NB4 (cell line): ENCODE measurements at places on chromosomes 7 and 10.

GRCh38 chr7:85924062-85924461 lies 719.6 kb upstream of the GRM3 start:
- no peak for DNase-seq

DNA sequence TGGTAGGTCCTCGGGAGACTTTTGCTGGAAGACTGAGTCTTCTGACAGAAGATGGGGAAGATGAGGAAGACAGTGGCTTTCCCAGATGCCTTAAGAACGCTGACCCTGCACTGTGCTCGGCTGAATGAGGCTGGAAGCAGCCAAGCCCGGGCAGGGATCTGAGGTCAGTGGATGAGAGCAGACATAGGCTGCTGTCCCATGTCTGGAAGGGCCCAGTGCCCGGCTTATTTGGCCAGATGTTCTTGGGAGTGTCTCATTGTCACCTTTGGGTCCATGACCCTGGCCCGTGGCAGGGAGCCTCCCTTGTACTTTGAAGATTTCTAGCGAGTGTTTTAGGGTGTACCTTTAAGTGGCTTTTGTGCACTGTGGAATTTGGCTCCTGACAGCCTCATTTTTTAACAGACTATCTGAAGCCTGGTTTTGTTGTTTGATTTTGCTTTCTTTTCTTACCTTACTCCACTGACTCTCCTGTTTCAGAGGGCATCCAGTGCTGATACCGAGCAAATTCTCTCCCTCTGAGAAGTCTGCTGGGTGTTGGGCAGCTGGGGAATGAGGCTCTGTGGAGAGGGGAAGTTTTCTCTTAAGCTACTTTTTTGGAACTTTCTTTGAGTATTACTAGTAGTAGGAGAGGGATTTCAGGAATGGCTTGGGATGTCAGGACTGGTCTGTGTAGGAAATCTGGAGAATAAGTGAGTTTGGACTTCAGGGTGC lies 61.4 kb downstream of the CREB5 start:
- no peak for DNase-seq

DNA sequence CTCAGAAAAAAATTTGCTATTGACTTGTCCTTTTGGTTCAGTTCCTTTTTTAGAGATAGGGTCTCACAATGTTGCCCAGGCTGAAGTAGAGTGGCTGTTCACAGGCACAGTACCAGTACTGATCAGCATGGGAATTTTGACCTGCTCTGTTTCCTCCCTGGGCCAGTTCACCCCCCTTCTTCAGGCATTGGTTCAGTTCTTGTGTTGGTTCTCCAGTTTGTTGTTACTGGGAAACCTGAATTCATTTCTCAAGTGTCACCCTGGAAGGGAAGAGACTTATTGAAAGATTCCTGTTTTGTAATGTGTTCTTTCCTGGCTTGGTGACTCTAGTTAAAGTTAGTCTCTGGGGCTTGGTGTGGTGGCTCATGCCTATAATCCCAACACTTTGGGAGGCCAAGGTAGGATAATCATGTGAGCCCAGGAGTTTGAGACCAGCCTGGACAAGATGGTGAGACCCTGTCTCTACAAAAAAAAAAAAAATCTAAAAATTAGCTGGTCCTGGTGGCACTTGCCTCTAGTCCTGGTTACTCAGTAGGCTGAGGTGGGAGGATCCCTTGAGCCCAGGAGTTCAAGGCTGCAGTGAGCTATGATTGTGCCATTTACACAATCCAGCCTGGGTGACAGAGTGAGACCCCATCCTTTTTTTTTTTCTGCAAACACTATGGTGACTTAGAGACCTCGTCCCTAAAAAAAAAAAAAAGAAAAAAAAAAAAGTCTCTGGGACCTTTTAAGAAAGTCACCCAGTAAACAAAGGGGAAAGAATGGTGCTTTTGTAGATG lies 52.7 kb downstream of the CNNM2 start:
- DNase-seq, result no peak

DNA sequence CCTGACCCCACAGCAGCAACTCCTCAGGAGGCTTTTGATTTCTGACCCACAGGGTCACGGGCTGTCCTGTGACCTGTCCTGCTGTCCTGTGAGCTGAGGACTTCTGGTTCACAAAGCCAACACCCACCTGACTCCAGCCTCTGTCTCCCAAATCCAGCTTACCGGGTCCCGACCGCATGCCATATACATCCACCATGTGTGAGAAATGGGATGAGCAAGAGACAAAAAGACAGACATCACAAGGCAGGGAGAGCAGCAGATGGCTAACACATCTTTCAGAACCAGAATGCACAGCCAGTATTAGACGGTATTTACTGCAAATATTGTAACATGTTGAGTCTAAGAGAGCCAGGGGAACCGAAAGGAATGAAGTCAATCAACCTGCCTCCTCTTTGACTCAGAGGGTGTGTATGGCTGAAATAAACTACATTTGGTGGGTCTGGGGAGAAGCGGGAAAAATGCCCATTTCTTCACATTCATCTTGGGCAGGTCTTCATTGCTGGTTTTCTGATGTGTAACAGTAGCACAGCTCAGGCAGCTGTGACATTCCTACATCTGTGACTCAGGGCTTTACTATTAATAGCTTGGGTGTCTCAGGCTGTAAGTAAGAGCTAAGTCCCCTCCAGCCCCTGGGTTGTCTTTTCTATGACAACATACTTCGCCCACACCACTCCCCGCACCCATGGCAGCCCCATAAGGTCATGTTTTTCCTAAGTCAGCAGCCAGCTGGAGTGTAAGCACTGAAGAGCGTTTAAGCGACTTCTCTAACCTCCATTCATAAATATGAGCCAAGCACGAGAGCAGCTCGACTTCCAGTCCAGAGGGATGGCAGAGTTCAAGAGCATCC lies 25.0 kb downstream of the ABLIM1 start:
- DNase-seq, result no peak

DNA sequence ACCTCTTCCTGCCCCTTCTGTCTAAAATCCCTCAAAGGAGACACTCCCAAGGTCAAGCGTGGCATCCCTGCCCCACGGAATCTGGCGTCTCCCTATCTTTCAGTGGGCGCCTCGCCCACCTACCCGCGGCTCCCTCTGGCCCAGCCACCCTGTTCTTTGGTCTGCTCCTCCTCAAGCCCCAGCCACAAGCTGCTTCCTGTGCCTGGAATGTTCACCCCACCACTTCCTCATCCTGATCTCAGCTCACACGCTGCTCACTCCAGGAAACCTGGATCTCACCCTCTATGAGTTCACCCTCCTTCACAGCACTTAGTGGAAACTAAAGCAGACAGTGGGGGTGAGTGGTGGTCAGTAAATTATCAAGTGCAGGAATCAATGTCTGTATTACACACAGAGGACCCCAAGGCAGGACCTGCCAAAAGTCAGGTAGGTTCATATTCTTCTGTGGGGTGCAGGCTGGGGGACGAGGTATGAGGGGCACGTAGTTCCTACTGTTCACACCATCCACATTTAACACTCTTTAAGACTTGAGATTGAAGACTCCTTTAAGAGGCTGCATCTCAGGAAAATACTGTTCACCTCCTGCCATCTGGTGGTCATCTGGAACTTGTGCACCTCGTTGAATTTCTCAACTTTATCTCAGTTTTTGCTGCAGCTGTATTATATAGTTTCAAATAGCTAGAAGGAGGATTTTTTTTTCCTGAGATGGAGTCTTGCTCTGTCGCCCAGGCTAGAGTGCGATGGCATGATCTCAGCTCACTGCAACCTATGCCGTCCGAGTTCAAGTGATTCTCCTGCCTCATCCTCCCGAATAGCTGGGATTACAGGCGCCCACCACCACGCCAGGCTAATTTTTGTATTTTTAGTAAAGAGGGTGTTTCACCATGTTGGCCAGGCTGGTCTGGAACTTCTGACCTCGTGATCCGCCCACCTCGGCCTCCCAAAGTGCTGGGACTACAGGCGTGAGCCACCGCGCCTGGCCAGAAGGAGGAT lies 166.6 kb downstream of the ARHGAP21 start:
- DNase-seq, result peak; percentile 68

DNA sequence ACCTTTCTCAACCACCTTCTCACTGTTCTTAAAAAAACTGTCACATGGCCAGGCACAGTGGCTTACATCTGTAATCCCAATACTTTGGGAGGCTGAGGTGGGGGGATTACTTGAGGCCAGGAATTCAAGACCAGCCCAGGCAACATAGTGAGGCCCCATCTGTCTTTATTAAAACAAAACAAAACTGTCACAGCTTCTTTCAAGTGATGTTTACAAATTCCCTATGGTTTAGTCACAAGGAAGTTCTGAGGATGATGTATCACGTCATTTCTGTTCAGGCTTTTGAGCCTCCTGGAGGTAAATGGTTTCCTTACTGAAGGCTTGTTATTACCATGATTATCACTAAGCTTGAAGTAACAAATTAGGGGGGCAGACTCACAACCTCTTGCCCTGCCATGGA lies 186.2 kb downstream of the CFTR start:
- no peak for DNase-seq

DNA sequence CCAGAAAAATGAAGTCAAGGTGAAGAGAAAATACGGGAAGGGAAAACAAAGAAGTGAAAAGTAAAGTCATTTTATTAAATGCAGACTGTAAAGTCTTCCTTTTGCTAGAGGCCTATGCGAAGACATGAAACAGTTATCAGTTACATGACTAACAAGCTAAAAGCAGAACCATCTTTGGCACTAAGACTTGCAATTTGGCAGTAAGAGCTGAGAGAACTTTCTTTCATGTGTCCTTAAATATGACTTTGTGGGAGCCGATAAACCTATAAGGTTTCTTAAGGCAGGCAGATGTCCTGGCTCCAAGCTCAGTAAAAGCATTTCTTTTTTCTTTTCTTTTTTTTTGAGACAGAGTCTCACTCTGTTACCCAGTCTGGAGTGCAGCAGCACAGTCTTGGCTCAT lies 10.4 kb downstream of the ANLN start:
- DNase-seq, result peak; percentile 22

DNA sequence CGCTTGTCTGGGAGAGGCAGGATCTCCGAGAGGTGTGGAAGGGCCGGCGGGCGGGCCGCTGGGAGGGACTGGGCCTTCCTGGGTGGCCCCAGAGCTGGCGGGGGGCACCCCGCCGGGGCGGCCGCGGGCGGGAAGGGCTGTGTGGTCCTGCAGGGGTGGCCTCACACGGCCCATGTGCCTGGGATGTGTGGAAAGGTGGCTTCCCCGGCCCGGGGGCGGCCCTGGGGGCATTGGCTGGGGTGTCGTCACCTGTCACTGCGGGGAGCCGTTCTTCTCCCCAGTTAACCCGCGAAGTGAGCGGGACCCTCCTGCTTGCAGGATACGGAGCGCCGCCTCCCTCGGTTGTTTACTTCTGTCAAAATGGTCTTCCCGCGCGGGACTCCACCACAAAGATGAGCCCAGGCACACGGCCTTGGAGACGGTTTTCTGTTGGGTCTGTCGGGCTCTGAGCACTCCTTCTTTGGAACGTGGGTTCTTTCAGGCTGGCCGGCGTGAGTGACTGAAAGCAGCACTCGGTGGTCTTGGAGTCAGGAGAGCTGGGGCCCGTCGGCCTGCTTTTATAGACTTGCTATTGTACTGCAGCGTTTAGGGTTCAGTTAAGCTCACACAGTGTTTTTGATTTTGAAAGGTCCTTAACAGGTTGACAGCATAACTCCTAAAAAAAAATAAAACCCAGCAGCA lies 700 bp downstream of the SMC3 start:
- DNase-seq, result peak; percentile 82

GRCh38 chr10:72455889-72456595 lies 101.3 kb upstream of the DNAJB12 start:
- DNase-seq, result peak; percentile 84

DNA sequence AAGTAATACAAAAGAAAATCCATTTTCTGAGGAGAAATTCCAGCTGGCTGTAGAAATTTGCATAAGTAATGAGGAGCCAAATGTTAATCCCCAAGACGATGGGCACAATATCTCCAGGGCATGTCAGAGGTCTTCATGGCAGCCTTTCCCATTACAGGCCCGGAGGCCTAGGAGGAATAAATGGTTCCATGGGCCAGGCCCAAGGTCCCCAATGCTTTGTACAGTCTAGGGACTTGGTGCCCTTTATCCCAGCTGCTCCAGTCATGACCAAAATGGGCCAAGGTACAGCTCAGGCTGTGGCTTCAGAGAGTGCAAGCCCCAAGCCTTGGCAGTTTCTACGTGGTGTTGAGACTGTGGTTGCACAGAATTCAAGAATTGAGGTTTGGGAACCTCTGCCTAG lies 182.5 kb downstream of the GPR158 start:
- DNase-seq, result no peak

GRCh38 chr10:73827346-73828089 lies 16.1 kb upstream of the NDST2 start:
- DNase-seq, result no peak

- DNase-seq, result no peak
These were observed 59.8 kb upstream of the SMNDC1 start for GRCh38 chr10:110364531-110364937.

DNA sequence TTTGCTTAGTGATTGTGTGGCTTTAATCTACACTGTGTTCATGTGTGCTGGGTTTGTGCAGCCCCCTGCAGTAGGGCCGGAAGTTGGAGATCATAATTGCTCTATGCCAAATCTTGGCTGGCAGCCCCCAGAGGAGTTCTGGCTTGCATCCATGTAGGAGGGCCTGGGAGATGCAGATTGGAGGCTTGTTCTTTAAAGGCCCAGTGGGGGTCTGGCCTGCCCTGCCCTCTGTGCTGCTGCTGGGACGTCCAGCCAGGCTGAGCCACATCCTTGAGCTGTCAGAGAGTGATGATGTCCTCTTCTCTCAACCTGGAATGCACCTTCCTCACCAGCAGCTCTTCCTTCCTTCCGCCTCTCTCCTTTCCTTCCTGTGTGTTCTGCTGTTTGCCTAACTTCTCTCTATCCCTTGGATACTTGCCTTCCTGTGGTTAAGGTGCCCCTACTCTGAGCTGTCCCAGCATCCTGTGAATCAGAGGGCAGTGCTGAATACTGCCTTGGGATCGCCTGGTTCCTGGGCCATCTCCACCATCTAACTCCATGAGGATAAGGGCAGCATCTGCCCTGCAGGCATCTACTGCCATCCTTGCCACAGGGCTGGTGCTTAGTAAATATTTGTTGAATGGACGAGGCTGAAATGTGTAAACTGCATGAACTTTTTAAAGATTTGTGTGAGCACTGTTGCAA lies 30.2 kb downstream of the DOCK1 start:
- no peak for DNase-seq
